Forelimb muscle (tissue), 1 donor: ENCODE measurements at places on chromosomes 1 and 21.

DNA sequence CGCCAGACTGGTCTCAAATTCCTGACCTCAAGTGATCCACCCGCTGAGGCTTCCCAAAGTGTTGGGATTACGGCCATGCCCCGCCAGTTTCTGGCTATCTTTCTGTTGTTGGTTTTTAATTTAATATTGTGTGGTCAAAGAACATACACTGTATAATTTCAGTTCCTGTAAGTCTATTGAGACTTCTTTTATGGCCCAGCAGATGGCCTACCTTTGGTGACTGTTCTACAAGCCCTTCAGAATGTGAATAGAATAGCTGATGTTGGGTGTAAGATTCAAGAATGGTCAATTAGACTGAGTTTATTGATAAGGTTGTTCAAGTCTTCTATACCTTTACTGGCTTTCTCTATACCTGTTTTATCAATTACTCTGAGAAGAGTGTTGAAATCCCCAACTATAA, 10.7 kb downstream of the HES2 start:
- no peak for DNase-seq

DNA sequence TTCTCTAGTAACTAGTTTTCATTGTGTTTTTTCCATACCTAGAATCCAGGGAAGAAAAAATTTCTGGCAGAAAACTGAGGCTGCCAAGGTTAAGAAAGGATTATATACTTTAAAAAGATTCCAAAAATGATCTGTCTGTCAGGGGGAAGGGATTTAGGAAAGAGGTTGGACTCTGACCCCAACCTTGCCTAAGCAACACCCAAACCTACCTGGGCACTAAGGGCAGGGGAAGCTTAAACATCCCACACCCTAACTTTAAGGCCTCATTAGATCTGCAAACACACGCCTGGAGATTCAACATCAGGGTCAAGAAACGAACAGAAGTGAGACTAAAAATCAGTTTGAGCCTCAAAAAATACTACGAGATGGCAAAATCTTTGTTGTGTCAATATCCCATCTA, 19.4 kb downstream of the KDM5B start:
- no peak for DNase-seq

- DNase-seq, result no peak
Measured at GRCh38 chr1:38558500-38559445, 300.8 kb downstream of the RRAGC start.

- DNase-seq, result no peak
Measured at GRCh38 chr1:7581754-7582459, 189.2 kb upstream of the VAMP3 start.

DNA sequence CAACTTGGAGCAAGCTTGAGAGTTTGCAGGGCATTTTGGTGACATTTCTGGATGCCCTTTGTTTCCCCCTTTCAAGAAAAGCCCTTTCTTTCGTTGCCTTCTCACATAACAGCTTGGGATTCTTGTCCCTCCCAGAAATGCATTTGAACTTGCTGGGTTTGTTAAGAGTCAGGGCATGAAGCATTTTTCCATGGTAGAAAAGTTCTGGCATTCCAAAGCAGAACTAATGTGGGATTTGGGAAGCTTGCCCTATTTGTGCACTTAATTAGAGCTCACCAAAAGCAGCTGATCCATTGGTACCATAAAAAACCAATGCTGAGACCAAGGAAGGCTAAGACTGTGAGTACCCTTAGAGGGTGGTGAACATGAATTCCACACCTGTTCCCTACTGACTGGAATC, 99.8 kb upstream of the HOOK1 start:
- DNase-seq, result no peak

GRCh38 chr1:155079487-155080311, 1.1 kb downstream of the EFNA3 start:
- no peak for DNase-seq

GRCh38 chr1:6095511-6096242, 50.0 kb downstream of the KCNAB2 start:
- DNase-seq, result no peak

DNA sequence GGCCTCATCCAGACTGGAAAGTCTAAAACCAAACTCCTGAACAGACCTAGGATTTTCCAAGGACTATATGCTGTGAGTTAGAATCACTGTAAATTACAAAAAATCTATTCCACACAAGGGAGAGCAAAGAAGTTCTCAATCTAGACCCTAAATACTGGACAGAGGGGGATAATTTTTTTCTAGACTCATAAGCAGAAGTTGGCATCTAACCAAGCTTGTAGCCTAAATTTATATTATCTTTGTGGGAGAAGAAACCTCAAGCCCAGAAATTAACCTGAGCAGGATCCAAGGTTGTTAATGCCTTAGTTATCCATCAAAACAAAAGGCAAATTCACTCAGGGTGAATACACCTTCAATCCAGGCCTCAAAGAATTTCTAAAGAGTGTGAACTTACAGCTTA, 290.2 kb downstream of the SMYD3 start:
- DNase-seq, result no peak

GRCh38 chr1:168621356-168621755, 45.0 kb downstream of the XCL1 start:
- DNase-seq, result no peak

DNA sequence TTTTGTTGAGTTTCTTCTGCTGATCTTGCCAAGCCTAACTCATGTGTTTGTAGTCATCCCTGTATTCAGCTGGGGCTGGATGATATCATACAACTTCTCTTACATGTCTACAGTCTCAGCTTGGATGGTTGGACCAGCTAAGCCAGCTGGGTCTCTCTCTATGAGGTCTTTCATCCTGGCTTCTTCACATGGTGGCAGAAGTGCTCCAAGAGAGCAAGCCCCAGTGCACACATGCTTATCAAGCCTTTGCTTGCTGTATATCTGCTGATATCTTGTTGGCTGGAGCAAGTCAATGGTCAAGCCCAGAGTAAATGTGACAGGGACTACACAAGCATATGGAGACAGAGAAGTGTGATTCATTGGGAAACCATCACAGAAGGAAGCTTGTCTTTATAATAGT, 29.2 kb upstream of the SLC44A5 start:
- no peak for DNase-seq

DNA sequence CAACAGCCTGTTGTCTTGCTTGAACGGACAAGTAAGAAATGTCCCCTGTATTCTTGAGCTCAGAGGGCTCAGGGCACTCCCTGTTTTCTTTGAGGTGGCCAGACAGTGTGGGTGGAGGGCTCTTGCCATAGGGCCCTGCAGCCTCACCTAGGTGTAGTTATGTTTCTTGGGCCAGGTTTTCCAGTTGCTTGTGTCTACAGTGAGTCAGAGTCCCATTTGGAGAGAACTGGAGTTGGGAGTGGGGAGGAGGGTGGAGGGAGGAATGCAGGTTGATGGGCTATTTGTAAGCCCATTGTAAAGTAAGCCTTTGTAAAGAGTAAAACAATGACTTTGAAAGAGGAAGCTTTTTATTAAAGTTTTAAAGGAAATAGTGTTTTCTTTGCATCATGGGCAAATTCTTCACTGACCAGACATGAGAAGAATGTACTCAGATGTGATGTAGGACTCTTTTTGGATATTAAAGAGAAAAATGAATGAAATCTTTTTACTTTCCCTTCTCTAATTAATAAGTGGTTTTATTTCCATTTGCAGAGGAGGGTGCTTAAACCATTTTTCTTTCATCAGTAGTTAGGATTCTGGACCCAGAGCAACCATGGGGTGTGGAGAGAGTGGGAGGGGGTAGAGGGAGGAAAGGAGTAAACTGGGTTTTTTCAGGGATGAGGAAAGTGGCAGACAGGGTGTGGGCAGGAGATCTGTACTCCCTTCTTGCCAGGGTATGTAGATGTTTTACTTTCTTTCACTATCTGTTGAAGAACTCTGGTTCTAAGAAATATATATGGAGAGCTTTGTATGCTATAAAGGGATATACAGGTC, 45.1 kb upstream of the MACF1 start:
- DNase-seq, result no peak

DNA sequence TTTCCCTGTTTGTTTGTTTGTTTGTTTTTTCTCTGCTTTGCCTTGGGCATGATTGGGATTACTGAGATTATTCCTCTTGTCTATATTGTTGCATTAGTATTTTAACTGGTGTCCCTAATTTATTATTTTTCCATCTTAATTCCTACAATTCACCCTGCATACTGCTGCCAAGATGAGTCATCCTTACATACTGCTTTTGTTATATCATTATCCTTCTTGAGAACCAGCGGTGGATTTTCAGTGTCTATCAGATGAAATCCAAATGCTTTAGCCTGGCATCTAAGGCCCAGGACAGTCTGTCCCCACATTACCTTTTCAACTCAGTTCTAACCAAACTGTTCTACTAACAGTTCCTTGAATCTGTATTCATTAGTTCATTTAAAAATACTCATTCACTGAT, 101.7 kb downstream of the OLFML2B start:
- no peak for DNase-seq

DNA sequence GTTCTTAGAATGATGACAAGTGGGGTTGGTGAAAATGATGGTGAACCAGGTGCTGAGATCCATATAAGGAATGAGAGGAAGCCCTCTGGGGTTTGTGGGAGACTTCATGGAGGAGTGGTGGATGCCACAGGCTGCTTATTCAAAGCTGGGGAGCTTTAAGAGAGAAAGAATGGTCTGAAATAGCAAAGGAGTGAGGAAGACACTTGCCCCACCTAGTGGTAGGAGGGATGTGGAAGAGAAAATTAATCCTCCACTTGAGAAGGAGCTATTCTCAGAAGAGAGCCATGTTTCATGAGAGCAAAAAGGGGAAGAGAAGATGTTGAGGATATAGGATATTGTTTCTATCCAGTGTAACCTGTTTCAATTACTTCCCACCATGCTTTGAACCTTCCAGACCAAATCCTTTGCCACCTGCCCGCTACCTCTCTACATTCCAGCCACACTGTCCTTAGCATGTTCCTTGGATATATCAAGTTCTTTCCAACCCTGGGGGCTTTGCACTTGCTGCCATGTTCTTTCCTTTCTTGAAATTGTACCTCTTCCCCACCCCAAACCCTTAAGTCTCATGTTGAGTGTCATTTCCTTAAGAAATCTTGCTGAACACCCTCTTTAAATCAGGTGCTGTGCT, 19.6 kb upstream of the ZNF648 start:
- no peak for DNase-seq

- no peak for DNase-seq
Measured at GRCh38 chr1:37449936-37450335, 24.4 kb upstream of the ZC3H12A start.

- no peak for DNase-seq
Measured at GRCh38 chr1:42181687-42182086, 17.1 kb upstream of the GUCA2A start.

DNA sequence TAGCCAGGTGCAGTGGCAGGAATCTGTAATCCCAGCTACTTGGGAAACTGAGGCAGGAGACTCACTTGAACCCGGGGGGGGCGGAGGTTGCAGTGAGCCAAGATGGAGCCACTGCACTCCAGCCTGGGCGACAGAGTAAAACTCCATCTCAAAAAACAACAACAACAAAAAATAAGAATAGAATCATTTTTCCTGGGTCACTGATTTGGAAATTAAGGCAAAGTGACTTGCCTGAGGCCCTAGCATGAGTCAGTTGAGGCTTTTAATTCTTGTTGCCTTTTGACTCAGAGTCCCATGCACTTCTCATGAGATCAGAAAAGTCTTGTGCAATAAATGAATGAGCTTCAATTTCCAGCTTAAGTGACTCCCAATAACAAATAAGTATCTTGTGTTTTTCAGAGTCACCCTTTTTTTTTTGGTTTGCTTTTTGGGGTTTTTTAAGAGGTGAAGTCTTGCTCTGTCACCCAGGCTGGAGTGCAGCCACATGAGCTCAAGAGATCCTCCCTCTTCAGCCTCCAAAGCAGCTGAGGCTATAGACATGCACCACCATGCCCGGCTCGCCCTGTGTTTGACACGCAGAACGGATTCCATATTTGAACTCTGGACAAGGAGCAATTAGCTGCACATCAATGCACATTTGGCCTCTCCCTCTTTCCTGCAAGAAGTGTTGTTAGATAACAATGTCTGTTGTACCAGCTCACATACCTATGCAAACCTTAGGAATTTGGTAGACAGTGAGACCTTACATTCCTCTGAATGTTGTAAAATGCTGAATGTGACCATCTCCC, 3.4 kb upstream of the PLEKHM2 start:
- no peak for DNase-seq

GRCh38 chr1:5907386-5907785, 84.8 kb downstream of the NPHP4 start:
- DNase-seq, result no peak

- DNase-seq, result peak; percentile 1
Measured at GRCh38 chr1:90964444-90965035, 57.3 kb downstream of the ZNF644 start.

- DNase-seq, result no peak
Measured at GRCh38 chr1:237760951-237761350, 129.8 kb downstream of the ZP4 start.

DNA sequence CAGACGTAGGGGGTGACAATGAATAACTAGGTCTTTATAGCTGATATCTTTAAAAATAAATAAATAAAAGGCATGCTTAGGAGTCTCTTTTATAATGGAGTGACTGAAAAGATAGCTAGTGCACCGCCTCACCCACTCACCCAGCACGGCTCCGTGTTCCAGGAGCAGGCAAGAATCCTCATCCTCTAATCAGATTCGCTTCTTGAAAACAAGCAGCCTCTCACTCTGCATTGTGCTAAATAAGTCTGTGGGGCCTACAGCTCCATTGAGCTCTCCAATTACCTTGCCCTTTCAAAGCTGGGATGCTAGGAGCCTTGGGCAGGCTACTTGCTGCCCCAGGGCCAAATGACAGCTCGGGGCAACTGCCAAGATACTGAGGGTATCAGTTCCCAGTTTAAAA, 91.5 kb downstream of the TIAM1 start:
- no peak for DNase-seq

DNA sequence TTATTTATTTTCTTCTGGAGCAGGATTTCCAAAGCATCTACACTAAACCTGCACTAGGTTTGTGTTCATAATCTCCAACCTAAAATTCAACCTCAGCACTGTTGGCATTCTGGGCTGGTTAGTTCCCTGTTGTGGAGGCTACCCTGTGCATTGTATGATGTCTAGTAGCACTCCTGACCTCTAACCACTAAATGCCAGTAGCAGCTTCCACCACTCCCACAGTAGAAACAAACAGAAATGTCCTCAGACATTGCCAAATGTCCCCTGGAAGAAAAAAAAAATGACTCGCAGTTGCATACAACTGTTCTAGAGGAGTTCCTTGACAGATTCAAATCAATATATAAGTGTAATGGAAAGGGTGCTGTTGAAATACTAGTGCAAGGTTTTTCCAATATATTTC, 18.9 kb downstream of the GRIK1 start:
- DNase-seq, result no peak

GRCh38 chr1:45065083-45065482, 53.0 kb downstream of the UROD start:
- no peak for DNase-seq

- no peak for DNase-seq
Measured at GRCh38 chr1:7646981-7647901, 123.9 kb upstream of the VAMP3 start.

- DNase-seq, result no peak
Measured at GRCh38 chr21:34042735-34043134, 30.6 kb upstream of the MRPS6 start.

- DNase-seq, result no peak
Measured at GRCh38 chr1:38371505-38371844, 324.9 kb upstream of the POU3F1 start.

- DNase-seq, result no peak
Measured at GRCh38 chr1:172821609-172822274, 162.8 kb downstream of the FASLG start.
